Gastrocnemius medialis (tissue), 4 donors: ENCODE measurements at places on chromosomes 7 and 10. TPM values are rescaled to one million over a fixed set of nuclear protein-coding genes. Genes with fewer than 3 reads are reported as not detected.
A peak's percentile ranks its signal among the peaks of the same experiment; 100 is the strongest.

- peak overlapping the region; percentile 74 for H3K4me3 ChIP-seq
- H3K36me3 ChIP-seq = no peaks in the 10 kb centered on the region
- peaks cover 19% of the 10 kb centered on the region for H3K4me1 ChIP-seq
- H3K27me3 ChIP-seq = no peaks in the 10 kb centered on the region
- no peak for DNase-seq
- H3K27ac ChIP-seq = no peak overlapping the region
These were observed 2.7 kb downstream of the FRAT1 start for GRCh38 chr10:97321804-97322190.

Gene VPS37D
- 2.5 TPM for total RNA-seq

GRCh38 chr7:158613481-158613880 is 25.9 kb upstream of the PTPRN2 start:
- H3K4me3 ChIP-seq = no peak overlapping the region
- no peak for DNase-seq
- H3K27ac ChIP-seq = no peak overlapping the region
- no peaks in the 10 kb centered on the region for H3K27me3 ChIP-seq
- no peaks in the 10 kb centered on the region for H3K4me1 ChIP-seq
- no peaks in the 10 kb centered on the region for H3K36me3 ChIP-seq

DNA sequence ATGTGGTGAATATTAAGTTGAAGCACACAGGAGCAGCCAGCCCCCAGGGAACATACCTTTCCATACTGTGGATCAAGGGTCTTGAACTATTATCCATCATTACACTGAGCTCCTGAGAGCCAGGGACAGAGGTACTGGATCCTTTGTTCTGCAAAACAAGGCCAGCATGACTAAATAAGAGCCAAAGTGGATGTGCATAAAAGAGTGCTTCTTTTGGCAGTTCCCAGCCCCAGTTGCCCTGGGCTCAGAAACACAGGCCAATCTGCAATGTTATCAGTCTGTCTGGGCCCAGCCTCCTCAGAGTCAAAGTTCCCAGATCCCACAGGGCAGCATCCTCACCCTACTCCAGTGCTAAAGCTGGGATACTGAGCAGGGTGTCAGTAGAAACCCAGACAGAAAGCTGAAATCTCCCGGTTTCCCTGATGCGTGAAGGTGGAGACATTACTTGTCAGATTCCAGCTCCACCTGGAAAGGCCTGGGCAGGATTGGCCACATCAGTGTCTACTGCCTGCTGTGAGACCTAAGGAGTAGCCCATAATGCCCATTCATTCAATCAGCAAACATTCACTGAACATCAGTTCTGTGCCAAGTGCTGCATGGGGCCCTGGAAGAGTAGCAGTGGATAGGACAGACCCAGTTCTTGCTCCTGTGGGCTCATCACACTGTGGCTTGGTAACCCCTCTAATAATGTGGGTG is 342.7 kb downstream of the CXCL12 start:
- no peak for DNase-seq
- no peak overlapping the region for H3K4me3 ChIP-seq
- H3K36me3 ChIP-seq = no peaks in the 10 kb centered on the region

Gene MCM10
- 0.64 TPM for total RNA-seq

DNA sequence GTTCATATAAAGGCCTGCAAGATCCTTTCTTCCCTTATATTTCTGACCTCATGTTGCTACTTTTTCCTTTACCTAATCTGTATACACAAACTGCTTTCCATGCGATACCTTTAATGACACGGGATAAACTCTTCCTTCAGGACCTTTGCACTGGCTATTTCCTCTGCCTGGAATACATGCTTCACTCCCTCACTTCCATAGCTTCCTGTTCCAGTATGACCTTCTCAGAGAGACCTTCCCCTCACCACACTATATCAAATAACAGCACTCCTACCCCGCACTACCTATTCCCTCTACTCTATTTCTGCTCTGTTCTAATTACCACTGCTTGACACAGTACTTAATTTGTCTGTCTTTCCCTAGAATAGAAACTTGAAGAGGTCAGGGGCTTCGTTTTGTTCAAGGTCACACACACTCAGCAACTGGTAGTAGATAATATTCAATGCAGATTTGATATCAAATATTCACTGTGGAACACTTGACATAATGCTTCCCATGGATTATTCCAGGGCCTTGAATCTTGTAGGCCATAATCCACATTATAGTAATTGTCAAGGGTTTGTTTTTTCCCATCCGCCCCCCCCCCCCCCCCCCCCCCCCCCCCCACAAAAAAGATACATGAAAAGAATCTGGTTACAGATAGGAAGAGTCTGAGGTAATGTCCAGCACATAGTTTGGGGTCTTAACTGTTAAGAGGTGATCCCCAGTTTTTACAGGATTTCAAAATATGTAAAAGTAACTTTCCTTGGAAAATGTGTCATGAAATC is 11.1 kb downstream of the SYPL1 start:
- H3K36me3 ChIP-seq = peaks cover 22% of the 10 kb centered on the region
- H3K4me1 ChIP-seq = peaks cover 62% of the 10 kb centered on the region
- H3K4me3 ChIP-seq = no peak overlapping the region
- no peak for DNase-seq

DNA sequence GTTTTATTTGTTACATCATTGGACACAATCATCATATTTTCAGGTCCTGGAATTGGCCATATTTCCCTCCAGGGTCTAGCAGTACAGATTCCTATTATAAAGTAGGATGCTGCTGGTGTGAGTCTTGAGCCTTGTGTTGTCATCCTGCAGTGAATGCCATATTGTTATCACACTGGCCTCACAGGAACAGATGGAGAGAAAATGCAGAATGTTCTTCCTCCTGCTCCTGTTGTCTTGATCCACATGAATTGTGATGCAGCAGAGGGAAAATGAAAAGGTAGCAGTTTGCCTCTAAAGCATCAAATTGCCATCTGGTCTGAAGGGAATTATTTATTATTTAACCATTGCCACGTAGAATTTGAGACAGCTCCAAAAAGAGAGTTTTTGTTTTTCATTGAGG is 248.6 kb downstream of the GPAM start:
- no peaks in the 10 kb centered on the region for H3K36me3 ChIP-seq
- no peak overlapping the region for H3K27ac ChIP-seq
- no peaks in the 10 kb centered on the region for H3K27me3 ChIP-seq
- no peaks in the 10 kb centered on the region for H3K4me1 ChIP-seq
- DNase-seq = no peak

DNA sequence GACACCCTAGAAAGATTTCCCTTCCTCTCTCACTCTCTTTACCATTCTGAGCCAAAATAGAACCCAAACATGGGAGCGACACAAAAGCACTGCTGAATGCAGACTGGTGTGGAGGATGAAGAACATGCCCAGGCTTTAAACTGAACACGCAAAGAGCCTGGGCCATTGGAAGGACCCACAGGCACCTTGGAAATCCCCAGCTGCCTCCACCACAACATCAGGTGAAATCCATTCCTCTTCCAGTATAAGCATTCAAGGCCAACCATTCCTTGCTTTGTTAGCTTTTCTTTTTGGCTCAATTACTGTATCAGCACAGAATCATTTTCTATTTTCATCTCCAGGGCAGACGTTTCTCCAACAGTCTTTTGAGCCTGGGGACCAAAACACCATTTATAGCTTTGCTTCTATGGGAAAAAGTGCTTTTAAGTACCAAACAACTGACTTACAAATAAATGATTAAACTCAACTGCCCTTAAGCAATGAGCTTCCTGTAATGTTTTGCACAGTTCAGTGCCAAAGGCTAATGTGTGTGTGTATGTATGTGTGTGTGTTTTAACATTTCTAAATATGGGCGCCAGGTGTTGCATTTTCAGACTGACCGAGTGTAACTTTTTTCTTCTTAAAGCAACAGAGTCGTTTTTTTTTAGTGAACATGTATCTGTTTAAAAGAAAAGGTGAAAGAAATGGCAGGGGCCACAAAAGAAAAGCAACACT is 16.2 kb upstream of the BLNK start:
- no peak overlapping the region for H3K4me3 ChIP-seq
- H3K27ac ChIP-seq = peak overlapping the region; percentile 15
- peaks cover 14% of the 10 kb centered on the region for H3K4me1 ChIP-seq
- DNase-seq = no peak
- H3K27me3 ChIP-seq = no peaks in the 10 kb centered on the region

Gene EBLN1
- not detected for total RNA-seq

Gene FANK1
- 0.61 TPM for total RNA-seq

Gene CYP17A1
- 4.2 TPM for total RNA-seq

- no peaks in the 10 kb centered on the region for H3K27me3 ChIP-seq
- peaks cover 42% of the 10 kb centered on the region for H3K36me3 ChIP-seq
- H3K27ac ChIP-seq = no peak overlapping the region
These were observed 188.4 kb downstream of the ZEB1 start for GRCh38 chr10:31507427-31507826.

DNA sequence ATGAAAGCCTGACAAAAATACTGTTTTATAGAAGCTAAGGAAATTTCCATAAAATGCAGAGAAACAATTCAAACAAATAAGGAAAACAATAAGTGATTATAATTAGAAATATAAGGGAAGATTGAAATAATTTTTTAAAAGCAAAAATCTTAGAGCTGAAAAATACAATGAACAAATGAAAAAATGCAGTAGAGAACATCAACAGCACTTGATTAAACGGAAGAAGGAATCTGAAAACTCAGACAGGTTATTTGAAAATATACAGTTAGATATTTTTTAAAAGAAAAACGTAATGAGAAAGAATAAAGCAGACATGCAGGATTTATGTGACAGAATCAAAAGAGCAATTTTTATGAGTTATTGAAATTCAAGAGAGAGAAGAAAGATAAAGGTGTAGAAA is 279.1 kb upstream of the MAGI2 start:
- no peak overlapping the region for H3K27ac ChIP-seq
- no peaks in the 10 kb centered on the region for H3K27me3 ChIP-seq
- no peak for DNase-seq
- no peaks in the 10 kb centered on the region for H3K4me1 ChIP-seq
- no peaks in the 10 kb centered on the region for H3K36me3 ChIP-seq

Gene CYP2C19
- not detected for total RNA-seq

- peaks cover 12% of the 10 kb centered on the region for H3K4me1 ChIP-seq
- H3K36me3 ChIP-seq = no peaks in the 10 kb centered on the region
- peak within 1 kb of the TSS; percentile 10 for H3K4me3 ChIP-seq
- H3K27ac ChIP-seq = peak within 1 kb of the TSS; percentile 84
These were observed at the start of gene TMEM184A for GRCh38 chr7:1555813-1556543. Gene TMEM184A, minus strand, starts transcription at chr7:1556205. Its CDS starts 721 bp downstream, at chr7:1555484.

- no peak for DNase-seq
- H3K36me3 ChIP-seq = no peaks in the 10 kb centered on the region
- no peak overlapping the region for H3K4me3 ChIP-seq
- no peaks in the 10 kb centered on the region for H3K27me3 ChIP-seq
These were observed 36.2 kb upstream of the CCDC7 start for GRCh38 chr10:32409741-32410140.

- peaks cover 12% of the 10 kb centered on the region for H3K27me3 ChIP-seq
- H3K36me3 ChIP-seq = no peaks in the 10 kb centered on the region
- DNase-seq = no peak
- no peaks in the 10 kb centered on the region for H3K4me1 ChIP-seq
- H3K27ac ChIP-seq = no peak overlapping the region
These were observed 8.2 kb upstream of the CYP17A1 start for GRCh38 chr10:102845352-102845902.

GRCh38 chr10:132396494-132397035 is 435 bp upstream of the PWWP2B start:
- peak; percentile 70 for DNase-seq
- peak overlapping the region; percentile 96 for H3K27ac ChIP-seq
- no peaks in the 10 kb centered on the region for H3K36me3 ChIP-seq

Gene CRTAC1
- total RNA-seq = not detected

Gene MXI1
- total RNA-seq = 58.2 TPM

GRCh38 chr7:66921918-66922486 is 977 bp downstream of the TMEM248 start:
- no peaks in the 10 kb centered on the region for H3K27me3 ChIP-seq
- peak overlapping the region; percentile 93 for H3K4me3 ChIP-seq
- peak overlapping the region; percentile 90 for H3K27ac ChIP-seq
- H3K36me3 ChIP-seq = no peaks in the 10 kb centered on the region

DNA sequence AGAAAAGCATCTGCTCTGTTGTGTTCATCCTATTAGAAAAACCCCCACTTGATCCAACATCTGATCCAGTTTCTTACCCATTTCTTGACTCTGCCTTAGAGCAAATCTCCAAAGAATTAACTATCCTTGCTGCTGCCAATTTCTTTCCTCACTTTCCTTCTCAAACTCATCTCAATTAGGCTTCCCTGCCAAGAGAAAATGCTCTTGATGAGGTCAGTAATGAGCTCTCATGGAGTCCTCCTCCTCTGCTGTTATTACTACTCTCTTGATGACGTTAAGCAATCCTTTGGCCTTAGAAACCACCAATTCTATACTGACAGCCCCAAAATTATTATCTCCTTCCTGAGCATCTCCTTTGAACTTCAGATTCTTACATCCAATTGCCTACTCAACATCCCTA is 162.0 kb upstream of the FAM13C start:
- H3K27ac ChIP-seq = no peak overlapping the region
- H3K36me3 ChIP-seq = no peaks in the 10 kb centered on the region
- no peaks in the 10 kb centered on the region for H3K4me1 ChIP-seq
- no peak for DNase-seq

Gene GPNMB
- 19.3 TPM for total RNA-seq

DNA sequence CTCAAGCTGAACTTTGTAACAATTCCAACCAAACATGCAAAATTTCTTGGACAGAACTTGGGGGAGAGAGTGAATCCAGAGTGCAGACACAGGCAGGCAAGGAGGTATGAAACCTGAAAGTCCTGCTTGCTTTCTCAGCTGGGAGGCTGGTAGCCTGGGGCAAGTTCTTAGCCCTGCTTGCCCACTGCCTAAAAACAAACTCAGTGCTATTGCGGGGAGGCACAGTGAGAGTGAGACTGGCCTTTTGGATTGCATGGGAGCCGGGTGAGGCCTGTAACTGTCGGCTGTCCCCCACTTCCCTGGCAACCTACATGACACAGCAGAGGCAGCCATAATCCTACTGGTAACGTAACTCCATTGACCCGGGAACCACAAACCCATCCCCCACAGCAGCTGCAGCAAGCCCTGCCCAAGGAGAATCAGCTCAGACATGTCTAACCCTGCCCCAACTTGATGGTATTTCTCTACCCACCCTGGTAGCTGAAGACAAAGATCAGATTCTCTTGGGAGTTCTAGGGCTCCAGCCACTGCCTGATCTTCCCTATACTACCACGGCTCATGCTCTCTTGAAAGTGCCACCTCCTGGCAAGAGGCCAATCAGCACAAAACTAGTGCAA is 663.6 kb downstream of the GRM8 start:
- no peak overlapping the region for H3K4me3 ChIP-seq
- H3K4me1 ChIP-seq = no peaks in the 10 kb centered on the region
- H3K27me3 ChIP-seq = no peaks in the 10 kb centered on the region

Gene TAS2R5
- 3.4 TPM for total RNA-seq

Gene TMEM130
- not detected for total RNA-seq

- no peak overlapping the region for H3K4me3 ChIP-seq
- H3K27me3 ChIP-seq = no peaks in the 10 kb centered on the region
- no peak overlapping the region for H3K27ac ChIP-seq
These were observed 41.7 kb downstream of the FAS start for GRCh38 chr10:89032141-89032891.
